Frontal cortex (tissue), 4 donors: ENCODE measurements at places on chromosomes 2 and 18. TPM values are rescaled to one million over a fixed set of nuclear protein-coding genes. Genes with fewer than 3 reads are reported as not detected.

VSNL1 gene
- total RNA-seq: 24.5 TPM

CKAP2L gene
- total RNA-seq: 2.0 TPM

MGAT5 gene
- 60.3 TPM for total RNA-seq

SERPINB3 gene
- not detected for total RNA-seq

CHAC2 gene
- 6.5 TPM for total RNA-seq

RFTN2 gene
- 22.8 TPM for total RNA-seq

GAL3ST2 gene
- total RNA-seq: 0.41 TPM

INHBB gene
- 3.3 TPM for total RNA-seq

MOCOS gene
- total RNA-seq: 0.41 TPM

NEMP2 gene
- total RNA-seq: 2.4 TPM

ANKMY1 gene
- total RNA-seq: 4.9 TPM

MYL12A gene
- total RNA-seq: 59.1 TPM

GRCh38 chr18:42018831-42019230 is 63.8 kb downstream of the PIK3C3 start:
- DNase-seq: no peak

GRCh38 chr2:117833911-117834310 is 19.4 kb downstream of the DDX18 start:
- DNase-seq: no peak

- DNase-seq: no peak
Measured at GRCh38 chr18:41992703-41993102, 37.7 kb downstream of the PIK3C3 start.

DNA sequence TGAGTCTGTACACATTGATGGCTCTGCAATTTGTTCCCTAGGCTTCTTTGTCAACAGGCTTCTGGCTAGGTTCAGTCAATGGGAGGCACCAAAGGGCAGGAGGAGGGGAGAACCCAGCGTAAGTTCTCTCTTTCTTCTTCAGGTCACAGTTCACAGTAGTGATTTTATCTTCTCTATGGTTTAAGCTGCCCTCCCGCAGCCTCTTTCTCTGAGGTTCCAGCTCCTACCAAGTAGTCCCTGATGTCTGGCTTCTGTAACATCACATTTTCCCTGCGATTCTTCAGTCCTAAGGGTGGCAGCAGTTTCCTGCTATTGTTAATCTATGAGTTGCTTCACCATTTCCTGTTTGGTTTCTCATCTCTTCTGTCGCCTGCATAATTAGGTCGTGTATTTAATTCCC is 107.4 kb downstream of the CPO start:
- no peak for DNase-seq

DNA sequence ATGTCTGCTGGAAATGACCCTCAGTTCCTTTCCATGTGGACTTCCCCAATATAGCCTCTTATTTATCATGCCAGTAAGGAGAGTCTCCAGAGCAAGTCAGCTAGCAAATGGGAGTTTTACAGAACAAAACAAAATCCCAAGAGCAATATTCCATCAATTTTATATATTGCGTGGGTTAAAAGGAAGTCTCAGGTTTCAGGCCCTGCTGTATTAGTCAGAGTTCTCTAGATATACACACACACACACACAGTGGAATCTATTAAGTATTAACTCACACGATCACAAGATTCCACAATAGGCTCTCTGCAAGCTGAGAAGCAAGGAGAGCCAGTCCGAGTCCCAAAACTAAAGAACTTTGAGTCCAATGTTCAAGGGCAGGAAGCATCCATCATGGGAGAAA is 102.8 kb upstream of the MAP2 start:
- no peak for DNase-seq

GRCh38 chr2:42693688-42694479 is 70.1 kb downstream of the OXER1 start:
- DNase-seq: no peak

DNA sequence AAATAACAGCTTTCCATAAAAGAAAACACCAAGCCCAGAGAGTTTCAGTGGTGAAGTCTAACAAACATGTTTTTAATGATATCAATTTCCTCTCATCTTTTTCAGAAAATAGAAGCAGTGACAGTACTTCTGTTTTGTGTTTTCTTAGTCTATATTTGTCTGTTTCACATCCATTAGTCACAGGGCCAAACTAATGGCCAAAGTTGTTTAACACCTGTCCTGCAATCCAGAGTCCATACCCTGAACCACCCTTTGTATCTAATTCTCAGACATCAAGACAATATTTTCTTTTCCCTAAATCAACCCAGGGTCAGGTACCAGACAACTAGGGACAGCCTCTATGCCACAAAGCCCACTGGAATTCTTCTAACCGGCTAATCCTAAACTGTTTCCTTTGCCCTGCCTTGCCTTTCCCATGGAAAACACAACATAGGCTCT is 25.9 kb downstream of the TMSB10 start:
- DNase-seq: no peak

GRCh38 chr2:45154606-45155155 is 145.4 kb upstream of the SIX2 start:
- DNase-seq: no peak

DNA sequence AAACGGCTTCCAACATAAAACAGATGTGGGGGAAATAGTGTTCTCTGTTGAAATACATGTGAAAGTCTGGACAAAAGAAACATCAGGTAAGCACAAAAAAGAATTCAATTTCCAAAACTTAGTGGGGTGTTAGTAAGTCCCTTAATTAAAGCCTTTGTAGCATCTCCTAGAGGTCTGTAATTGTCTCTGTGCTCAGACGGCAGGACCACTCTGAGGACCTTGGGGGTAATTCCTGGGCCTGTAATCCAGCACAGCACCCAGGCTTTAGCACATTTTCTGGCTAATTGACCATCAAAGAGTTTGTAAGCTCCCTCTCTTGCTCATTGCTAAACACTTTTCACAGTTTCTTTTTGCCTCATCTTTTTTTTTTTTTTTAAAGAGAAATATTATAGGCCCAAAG is 80.3 kb downstream of the FARSB start:
- no peak for DNase-seq

DNA sequence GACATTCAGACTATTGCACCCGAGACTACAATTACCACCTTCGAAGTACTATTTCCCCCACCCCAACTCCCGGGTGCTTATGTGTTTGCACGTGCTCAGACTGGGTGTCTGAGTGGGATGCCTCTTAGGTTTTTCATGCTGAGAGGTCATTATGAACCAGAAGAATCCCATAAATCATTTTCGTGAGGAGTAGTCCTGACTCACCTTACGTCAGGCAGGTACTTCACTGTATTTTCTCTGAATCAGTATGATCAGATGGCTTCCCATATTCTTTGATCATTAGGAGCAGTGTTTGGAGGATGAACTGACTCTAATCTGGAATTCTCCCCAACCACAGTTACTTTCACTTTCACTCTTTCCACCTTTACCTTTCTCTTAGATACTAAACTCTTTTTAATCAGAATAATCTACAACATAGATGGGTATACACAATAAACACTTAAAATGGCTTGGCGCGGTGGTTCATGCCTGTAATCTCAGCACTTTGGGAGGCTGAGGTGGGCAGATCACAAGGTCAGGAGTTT is 38.4 kb upstream of the STAT4 start:
- DNase-seq: no peak

GRCh38 chr18:58362027-58362575 is 266.8 kb downstream of the ALPK2 start:
- DNase-seq: no peak

GRCh38 chr2:45765728-45766254 is 114.3 kb downstream of the PRKCE start:
- no peak for DNase-seq

GRCh38 chr2:85839461-85839860 is 49.3 kb downstream of the ST3GAL5 start:
- DNase-seq: no peak

DNA sequence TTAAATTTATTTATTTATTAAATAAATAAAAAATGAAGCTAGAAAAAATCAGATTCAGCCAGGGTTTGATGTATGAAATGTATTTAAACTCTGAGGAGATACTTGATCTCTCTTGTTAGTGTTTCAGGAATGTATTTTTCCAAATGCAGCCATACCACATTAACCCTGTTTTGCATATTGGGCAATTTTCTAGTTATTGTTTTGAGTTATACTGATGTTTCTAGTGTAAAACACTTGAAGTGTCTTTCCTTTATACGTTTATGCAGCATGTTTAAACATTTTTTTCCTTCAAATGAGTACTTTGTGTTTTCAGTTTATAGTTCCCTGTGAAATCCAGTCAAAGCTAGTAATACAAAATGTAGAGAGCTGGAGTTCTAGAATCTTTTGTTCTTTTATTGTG is 69.9 kb downstream of the WDR7 start:
- DNase-seq: no peak

DNA sequence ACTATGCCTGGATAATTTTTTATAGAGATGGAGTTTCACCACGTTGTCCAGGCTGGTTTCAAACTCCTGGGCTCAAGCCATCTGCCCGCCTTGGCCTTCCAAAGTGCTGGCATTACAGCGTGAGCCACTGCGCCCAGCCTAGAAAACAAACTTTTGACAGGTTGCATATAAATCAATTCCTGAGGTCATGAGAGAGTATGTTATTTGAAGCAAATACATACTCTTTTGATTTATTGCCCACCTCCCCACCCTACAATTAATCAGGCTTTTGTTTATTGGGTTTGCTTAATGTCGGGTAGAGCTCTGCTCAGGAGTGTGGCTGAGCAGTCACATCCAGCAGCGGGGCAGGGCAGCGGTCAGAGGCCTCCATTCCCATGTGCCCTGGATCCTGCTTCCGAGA is 37.9 kb upstream of the ASB1 start:
- no peak for DNase-seq

DNA sequence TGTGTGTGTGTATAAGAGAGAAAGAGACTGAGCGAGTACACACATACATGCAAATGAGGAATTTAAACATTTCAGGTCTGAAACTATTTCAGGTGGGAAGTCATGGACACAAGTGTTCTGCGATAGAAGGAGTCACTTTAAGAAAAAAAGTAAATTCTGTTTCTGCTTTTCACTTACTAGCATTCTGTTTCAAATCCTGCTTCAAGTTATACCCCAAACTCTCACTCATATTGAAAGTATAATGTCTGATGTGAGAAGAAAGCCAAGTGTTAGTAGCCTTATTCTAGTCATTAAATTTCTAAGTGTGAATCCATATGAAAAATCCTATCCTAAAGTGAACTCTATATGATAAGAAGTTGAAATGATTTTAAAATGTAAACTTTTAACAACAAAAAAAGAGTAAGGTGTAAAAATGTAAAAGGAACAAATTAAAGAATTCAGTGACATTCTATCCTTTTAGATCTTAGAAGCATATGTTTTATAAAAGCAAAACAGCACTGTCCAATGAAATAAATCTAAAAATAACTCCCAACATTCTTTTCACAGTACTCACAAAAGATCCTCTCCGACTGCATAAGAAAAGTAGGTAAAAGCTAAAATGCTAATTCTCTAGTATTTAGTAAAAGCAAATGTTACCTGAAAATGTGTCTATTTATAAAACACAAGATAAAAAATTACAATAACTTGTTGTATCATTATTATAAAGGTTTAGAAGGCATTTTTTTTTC is 570.6 kb downstream of the ZEB2 start:
- DNase-seq: no peak

- no peak for DNase-seq
Measured at GRCh38 chr2:56267415-56267788, 83.6 kb downstream of the CCDC85A start.

DNA sequence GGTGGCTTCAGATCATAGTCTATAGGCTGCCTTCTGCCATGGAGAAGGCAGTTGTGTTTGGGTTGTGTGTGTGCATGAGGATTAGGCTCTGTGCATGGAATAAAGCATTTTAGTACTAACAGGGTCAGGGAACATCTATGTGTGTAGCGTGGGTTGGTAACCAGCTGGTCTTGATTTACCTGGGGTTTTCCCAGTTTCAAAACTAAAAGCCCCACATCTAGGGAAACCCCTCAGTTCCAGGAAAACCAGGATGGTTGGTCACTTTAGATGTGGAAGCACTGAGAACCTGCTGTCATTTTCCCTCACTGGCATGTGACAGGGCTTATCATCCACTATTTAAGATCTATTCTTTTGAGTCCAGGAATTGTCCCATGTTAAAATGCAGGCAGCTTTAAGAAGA is 116.3 kb downstream of the POLE4 start:
- no peak for DNase-seq

DNA sequence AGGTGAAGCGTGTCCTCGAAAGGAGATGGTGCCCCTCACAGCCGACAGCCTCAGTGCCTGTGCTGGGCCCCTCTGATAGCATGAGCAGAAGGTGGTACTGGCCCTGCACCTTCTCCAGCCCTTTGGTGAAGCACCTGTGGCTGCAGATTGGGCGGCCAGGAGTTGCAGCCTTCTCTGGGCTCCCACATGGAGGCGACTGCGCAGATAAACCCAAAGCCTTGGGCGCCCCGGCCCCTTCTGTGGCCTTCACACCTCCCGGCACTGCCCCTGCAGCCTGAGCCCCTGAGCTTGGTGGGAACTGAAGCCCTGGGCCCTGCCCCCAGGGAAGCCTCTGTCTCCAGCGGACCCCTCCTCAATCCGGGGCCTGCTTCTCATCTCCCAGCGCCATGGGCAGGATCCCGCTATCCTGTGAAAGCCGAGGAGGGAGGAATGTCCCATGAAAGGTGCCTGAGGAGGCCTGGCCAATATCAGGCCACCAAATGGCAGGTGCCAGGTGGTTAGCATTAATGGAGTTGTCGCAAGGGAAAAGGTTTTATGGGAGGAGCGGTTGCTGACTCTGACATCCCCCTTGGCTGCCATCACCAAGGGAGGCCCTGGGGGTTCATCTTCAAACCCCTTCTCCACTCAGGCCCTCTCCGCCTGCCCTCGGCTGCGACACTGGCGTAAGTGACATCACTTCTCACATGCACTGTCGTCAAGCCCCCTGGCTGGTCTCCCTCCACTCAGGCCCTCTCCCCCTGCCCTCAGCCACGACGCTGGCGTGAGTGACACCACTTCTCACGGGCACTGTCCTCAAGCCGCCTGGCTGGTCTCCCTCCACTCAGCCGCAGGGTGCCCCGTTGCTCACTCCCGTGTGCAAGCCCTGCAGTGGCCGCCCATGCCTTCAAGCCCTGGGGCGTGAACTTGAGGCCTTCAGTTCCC is 62.4 kb downstream of the DDX1 start:
- DNase-seq: no peak

DNA sequence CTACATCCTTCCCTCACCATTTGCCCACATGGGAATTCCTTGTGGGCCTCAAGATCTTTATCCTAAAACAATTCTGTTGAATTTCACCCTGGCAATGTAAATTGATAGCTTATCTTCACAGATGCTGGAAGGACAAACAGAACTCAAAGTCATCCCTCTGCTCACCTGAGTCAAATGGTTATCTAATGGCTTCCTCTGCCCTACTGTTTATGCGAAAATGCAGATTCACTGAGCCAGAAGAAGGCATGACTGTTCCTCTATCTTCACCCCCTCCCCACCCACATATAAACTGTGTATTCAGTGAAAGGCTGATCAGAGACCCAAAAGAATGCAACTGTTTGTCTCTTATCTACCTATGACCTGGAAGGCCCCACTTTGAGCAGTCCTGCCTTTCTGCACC is 43.9 kb upstream of the VWA3B start:
- no peak for DNase-seq

DNA sequence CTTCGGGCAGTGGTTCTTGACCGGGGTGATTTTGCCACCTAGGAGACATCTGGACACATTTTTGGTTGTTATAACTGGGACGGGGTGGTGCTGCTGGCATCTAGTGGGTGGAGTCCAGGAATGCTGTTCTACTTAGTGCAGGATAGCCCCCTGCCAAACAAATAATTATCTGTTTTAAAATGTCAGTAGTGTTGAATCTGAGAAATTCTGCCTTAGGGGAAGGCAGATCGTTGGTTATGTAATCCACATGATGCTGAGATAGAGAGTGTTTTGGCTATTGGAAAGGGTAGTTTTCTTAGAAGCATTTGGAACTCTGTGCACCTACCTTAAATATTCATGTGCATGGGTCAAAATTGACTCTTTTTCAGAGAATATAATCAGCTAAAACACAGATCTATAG is 199.0 kb downstream of the TPGS2 start:
- DNase-seq: no peak
